Myometrial cell (primary cell): ENCODE measurements at places on chromosomes 2 and 18. TPM values are rescaled to one million over a fixed set of nuclear protein-coding genes. Genes with fewer than 3 reads are reported as not detected.

The FBXO15 gene
- total RNA-seq, result 0.53 and 0.58 TPM in 2 replicates

The MROH2A gene
- total RNA-seq, result not detected in 2 replicates

The ANKRD39 gene
- total RNA-seq, result 22.5 and 29.4 TPM in 2 replicates

The ICA1L gene
- total RNA-seq, result 2.0 and 2.8 TPM in 2 replicates

The B3GNT7 gene
- 1.2 TPM in 1 of 2 replicates, not detected in the other for total RNA-seq

The COL6A3 gene
- total RNA-seq, result 1,153 and 1,391 TPM in 2 replicates

The KCMF1 gene
- 56.7 and 75.8 TPM in 2 replicates for total RNA-seq

The IAH1 gene
- 88.5 and 98.9 TPM in 2 replicates for total RNA-seq

The TMEM163 gene
- total RNA-seq, result not detected in 2 replicates

The DLGAP1 gene
- under 0.01 TPM in 1 of 2 replicates, not detected in the other for total RNA-seq

The ADRA2B gene
- total RNA-seq, result not detected in 2 replicates

The HOXD11 gene
- 6.6 and 9.4 TPM in 2 replicates for total RNA-seq

The NXPH2 gene
- not detected in 2 replicates for total RNA-seq

The PLEK gene
- total RNA-seq, result under 0.01 TPM in 1 of 2 replicates, not detected in the other

The HOXD1 gene
- not detected in 2 replicates for total RNA-seq

The SMPD4 gene
- 42.2 and 47.6 TPM in 2 replicates for total RNA-seq

The CACNB4 gene
- total RNA-seq, result not detected in 2 replicates

The MDH1B gene
- 0.29 and 0.53 TPM in 2 replicates for total RNA-seq

The ABCA12 gene
- total RNA-seq, result under 0.01 and 0.29 TPM in 2 replicates
